ENCODE measurements at places on chromosomes 6 and 20.
A peak's percentile ranks its signal among the peaks of the same experiment; 100 is the strongest.

GRCh38 chr6:69265706-69266105 lies 531.1 kb downstream of the LMBRD1 start:
- no peak for DNase-seq

DNA sequence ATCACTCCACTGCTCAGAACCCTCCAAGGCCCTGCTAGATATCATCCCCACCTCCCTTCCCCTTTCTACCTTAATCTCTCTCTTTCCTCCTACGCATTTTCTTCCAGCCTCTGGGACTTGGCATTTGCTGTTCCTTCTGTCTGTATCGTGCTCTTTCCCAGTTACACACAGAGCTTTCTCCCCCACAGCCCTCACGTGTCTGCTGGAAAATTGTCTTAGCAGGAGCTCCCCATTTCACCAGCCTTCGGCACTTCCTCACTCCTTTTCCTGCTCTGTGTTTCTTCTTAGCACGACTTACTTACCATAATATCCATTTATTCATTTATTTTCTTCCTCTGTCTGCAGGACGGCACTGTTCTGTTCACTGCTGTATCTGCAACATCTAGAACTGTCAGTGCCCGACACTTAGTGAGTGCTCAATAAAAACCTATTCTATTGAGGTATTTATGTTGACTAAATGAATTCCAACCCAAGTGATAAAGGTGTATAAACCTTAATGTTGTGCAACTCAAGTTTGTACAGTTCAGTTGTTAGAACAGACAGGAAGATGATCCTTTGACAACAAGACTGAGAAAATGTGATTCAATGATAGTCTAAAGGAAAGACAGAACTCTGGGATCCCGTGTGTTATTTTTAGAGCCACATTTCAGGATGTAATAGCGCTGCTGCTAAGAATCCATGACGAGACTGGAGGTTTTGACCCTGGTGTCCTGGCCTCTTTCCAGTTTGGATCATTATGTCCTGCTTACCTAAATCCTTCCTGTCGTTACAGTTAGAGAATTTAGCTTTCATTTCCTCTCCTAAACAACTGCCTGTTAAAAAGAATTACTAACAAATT lies 170.1 kb upstream of the LAMP5 start:
- DNase-seq = peak; percentile 44

- no peak for DNase-seq
These were observed 229.8 kb downstream of the SOX4 start for GRCh38 chr6:21823371-21823770.

DNA sequence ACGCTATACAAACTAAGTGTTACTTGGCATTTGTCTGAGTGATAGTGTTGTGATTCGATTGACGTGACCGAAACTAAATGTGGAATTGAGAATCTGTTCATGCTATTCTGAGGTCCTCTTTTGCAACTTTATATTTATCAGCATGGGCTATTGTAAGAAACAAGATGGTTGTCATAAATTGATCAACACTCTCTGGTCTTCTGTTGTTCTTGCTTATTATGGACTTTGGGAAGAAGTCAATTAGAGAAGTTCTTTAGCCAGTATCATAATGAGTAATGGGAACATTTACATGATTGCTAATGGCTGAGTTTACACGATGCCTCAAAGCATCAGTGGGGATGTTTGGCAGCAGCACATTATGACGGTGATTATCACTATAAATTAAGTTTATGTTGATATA lies 195.0 kb downstream of the CD83 start:
- no peak for DNase-seq

DNA sequence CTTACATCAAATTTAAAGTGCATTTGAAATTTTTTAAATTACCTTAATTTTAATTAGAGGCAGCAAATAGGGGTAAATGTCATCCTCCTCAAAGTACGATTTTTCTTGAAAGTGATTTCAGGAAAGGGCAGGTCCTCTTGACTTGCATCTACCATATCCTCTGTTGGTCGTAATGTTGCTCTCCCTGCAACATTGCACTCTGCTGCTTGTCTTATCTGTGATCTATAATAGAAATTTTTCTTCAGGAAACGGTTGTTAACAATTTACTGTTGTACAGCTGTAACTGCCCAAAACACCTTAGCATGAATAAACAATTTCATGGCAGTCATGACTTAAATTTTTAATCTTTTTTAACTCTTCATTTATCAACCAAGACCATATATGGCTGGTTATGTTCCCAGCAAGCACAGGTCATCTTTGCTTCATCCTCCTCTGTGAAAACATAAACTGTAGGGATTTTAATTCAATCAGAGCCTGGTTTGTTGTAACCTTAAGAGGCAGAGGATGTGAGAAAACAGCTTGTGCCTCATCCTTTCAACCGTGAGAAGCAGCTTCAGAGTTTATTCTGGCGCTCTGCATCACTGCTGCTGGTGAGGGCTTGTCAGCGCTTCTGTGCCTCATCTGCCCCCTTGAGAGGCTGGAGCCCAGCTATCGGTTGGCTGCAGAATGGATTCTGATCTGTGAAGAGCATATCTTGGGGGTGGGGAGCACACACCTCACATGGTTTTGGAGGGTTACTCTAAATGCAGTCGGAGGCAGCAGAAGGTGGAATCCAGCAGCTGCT lies 56.0 kb downstream of the CTNNBL1 start:
- no peak for DNase-seq

Data from NCI-H2081 (cell line).